Stimulated activated CD4-positive, alpha-beta T cell treated with anti-CD3 and anti-CD28 coated beads, Interleukin-12 subunit alpha, Interleukin-12 subunit beta, amount 100 ng/mL, for 4 hours (primary cell): ENCODE measurements at places on chromosomes 5 and 9.
A peak's percentile ranks its signal among the peaks of the same experiment; 100 is the strongest.

DNA sequence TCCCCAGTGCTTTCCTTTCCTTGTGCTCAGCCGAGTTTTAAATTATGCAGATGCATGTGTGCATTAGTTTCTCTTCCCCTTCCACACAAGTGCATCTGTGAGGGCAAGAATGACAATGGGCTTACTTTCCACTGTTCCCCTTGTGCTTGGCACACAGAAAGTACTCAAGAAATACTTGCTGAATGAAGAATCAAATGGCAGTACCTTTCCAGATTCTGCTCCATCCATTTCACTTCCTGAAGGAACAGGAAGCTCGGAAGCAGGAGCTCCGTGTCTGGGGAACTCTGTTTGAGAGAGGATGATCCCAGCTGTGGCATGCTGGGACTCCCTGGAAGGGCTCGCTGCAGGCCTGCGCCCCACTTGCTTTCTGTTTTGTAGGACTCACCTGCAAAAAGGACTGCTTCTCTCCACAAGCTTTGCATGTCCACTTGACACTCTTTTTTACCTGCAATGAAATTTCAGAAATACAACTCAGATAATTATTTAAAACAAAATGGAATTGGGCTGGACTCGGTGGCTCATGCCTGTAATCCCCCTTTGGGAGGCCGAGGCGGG lies 5.5 kb downstream of the MRNIP start:
- no peak for DNase-seq

- DNase-seq = no peak
These were observed 1.2 kb upstream of the OMD start for GRCh38 chr9:92425474-92425873.

- no peak for DNase-seq
These were observed 25.8 kb downstream of the DDX46 start for GRCh38 chr5:134784241-134784920.

- DNase-seq = no peak
These were observed 18.8 kb upstream of the KCNIP1 start for GRCh38 chr5:170484847-170485615.

GRCh38 chr9:123211081-123211480 lies 57.3 kb downstream of the STRBP start:
- DNase-seq = no peak

GRCh38 chr5:963673-964531 lies 44.7 kb upstream of the NKD2 start:
- peak; percentile 24 for DNase-seq

DNA sequence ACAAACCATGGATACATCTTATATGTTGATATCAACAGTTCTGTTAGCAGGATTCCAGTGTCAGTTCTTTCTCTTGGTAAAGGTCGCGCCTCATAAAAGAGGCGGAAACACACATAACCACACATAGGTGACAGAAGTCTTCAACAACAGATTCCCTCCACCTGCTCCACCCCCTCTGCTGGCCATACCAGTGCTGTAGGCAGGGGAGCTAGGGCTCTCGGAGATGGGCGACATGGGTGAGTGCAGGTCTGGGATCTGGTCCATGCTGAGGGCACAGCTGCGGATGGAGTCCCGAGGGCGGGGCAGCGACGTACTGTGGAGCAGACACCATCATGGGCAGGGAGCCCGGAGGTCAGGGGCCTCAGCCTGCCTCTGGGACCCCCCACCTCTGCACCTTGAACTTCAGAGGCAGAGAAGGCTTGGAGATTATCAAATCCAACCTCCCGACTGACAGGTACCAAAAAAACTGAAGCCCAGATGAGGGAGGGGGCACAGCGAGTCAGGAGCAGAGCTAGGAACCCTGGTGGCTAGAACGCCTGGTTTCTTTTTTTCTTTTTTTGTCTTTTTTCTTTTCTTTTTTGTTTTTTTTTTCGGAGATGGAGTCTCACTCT lies 12.0 kb upstream of the TOR2A start:
- DNase-seq = no peak

GRCh38 chr5:41087461-41087860 lies 16.3 kb upstream of the MROH2B start:
- no peak for DNase-seq

- no peak for DNase-seq
These were observed 3.1 kb downstream of the PTCH1 start for GRCh38 chr9:95513711-95514110.

- DNase-seq = no peak
These were observed 916.2 kb upstream of the DMAC1 start for GRCh38 chr9:8715788-8716187.
